Right lung (tissue), 10 donors: ENCODE measurements at places on chromosomes 2 and 18. TPM values are rescaled to one million over a fixed set of nuclear protein-coding genes. Genes with fewer than 3 reads are reported as not detected.
A peak's percentile ranks its signal among the peaks of the same experiment; 100 is the strongest.

GRCh38 chr2:3769766-3770165 is 66.4 kb downstream of the DCDC2C start:
- no peak for DNase-seq

DNA sequence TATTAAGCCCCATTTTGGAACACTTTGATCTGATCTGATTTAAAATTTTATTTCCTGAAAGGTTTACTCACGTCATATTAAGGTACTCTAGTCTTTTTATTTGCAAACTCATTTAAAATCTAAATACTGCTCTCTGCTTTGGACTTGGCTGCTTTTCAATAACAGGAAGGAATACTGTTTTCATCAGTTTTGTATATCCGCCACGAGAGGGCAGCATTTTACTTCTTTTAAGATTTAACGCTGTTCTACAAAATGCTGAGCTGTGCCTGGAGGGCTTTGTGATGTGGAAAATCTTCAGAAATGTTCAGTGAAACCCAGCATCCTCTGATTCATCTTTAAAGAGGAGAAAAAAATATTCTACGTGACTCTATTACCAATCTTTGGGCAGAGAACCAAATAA is 37.5 kb upstream of the SLC38A11 start:
- DNase-seq = peak; percentile 71

- DNase-seq = no peak
Measured at GRCh38 chr2:201639205-201639604, 4.1 kb downstream of the TMEM237 start.

DNA sequence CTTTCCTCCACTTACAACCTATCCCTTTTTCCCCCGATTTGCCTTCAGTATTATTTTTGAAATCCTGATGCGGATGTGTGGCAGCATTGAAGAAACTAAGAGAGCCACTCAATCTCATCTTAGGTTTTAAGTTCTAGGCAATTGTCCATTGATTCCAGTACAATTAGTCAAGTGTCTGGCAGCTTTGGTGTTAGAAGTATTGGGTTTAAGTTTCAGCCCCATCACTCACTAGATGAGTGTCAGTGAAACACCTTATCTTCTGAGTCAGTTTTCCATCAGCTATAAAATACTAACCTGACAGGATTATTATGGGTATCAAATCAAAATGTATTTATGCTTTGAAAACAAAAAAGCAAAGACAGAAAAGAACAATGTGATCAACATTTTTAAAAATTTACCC is 16.8 kb upstream of the CUL3 start:
- no peak for DNase-seq

- DNase-seq = no peak
Measured at GRCh38 chr2:134272806-134273205, 18.9 kb downstream of the MGAT5 start.

- DNase-seq = no peak
Measured at GRCh38 chr2:27807476-27807875, 36.0 kb downstream of the MRPL33 start.

- no peak for DNase-seq
Measured at GRCh38 chr18:42706618-42707017, 408.9 kb downstream of the RIT2 start.

- DNase-seq = no peak
Measured at GRCh38 chr18:63909870-63910269, 2.1 kb downstream of the SERPINB10 start.

DNA sequence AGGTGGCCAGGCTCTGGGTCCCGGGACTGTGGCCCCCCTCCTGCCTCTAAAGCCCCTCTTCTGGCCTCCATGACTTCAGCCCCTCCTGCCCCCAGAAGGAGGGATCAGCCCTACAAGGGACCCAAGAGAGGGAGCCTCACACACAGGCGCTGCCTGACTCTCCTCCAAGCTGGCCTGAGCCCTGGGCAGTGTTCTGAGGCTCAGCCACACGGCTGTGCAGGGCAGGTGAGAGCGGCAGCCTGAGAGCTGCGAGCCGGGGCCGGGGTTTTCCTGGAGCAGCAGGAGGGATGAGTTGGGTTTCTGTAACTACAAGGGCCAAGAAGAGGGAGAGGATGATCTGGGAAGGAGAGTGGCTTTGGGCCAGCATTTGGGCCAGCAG is 70.1 kb downstream of the HPCAL1 start:
- DNase-seq = no peak

DNA sequence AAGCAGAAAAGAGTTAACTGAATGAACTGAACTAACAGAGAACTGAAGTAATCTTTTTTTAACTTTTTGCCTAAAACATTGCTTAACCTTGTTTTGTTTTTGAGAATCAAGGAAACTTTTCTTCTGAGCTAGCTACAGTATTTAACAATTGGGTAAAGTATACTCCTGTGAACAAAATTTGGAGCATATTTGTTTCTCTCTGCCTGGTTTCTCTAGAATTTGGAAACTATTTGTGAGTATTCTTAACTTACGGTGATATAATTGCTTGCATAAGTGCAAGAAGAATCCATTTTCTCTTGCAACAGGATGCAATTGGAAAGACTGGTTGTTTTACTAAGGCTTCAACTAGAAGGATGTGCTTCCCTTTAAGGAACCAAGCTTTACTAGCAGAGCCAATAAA is 65.9 kb upstream of the FAM98A start:
- DNase-seq = no peak

GRCh38 chr2:6394276-6394675 is 471.4 kb downstream of the CMPK2 start:
- DNase-seq = no peak

- DNase-seq = no peak
Measured at GRCh38 chr18:29436459-29436858, 1259.5 kb upstream of the CDH2 start.

GRCh38 chr2:49129034-49129433 is 25.3 kb downstream of the FSHR start:
- DNase-seq = no peak

DNA sequence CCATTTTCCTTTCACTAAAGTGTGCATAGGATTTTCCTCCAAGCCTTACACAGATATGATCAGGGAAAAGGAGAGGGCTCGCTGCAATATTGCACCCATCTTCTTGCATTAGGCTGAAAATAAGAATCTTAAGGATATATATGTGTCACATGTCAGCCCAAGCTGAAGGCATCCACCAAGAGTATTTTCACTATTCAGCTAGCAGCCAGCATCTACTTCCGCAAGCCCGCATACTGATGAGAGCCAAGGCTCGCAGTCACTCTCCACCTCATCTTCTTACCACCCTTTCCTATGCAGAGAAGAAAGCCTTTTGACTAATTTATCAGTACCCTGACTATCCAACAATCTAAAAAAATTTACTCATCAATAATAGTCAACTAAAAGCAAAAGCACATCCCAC is 6.1 kb downstream of the TMEM163 start:
- no peak for DNase-seq

DNA sequence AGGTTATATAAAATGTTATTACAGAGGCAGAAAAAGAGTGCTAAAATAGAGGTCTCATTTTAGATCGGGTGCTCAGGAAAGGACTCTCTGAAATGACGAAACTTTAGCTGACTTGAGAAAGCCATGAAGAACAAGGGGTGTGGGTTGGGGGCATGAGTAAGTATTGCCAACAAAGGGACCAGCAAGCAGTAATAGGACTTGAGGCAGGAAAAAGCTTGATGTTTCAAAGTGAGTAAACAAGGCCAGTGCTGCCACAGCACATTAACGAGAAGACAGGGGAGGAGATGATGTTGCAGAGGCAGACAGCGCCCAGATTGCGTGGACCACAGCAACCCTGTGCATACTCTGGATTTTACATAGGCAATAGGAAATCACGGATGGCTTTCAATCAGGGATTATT is 318.8 kb downstream of the ZEB2 start:
- no peak for DNase-seq

DNA sequence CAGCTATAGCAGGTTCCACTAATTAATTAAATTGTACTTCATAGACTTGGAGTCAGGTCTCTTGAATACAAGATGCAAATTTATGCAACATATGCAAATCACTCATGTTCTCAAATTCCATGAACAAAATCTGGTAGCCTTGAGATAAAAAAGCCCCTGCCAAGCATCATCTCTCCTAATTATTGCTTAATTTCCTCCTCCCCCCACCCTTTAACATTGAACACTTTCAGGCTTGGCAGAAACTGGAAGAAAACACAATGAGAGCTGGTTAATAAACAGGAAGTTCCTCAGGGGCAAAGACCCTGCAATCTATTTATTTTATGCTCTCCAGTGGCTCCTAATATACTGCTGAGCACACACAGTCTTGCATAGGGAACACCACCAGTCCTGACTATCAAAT is 35.6 kb upstream of the ACVR1 start:
- DNase-seq = no peak

DNA sequence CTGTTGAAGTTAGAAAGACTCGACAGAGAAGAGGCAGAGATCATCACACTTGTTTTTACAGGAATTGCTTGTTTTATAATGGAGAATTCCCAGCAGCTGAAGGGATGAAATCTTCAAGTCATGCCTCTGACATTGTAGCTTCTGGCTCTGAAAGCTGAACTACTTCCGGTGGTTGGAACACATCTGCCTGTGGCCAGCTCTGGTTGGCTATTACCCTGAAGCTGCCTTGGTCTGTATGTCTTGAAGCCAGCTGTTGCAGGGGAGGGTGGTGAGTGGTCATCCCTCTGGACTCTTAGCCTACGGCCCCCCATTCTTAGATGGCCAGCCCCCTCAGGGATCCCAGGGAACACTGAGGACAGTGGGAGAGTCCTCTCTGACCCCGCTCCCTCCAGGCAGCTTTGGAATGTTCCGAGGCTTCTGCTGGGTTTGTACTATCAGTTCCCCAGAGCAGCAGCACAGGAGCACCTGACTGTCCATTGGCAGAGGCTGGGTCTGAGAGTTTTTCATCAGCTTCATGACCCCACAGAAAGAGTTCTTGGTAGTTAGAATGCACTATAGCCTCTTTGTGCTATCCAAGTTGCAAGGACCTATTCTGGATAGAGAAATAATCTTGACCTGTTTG is 87.4 kb upstream of the CAPN13 start:
- no peak for DNase-seq

DNA sequence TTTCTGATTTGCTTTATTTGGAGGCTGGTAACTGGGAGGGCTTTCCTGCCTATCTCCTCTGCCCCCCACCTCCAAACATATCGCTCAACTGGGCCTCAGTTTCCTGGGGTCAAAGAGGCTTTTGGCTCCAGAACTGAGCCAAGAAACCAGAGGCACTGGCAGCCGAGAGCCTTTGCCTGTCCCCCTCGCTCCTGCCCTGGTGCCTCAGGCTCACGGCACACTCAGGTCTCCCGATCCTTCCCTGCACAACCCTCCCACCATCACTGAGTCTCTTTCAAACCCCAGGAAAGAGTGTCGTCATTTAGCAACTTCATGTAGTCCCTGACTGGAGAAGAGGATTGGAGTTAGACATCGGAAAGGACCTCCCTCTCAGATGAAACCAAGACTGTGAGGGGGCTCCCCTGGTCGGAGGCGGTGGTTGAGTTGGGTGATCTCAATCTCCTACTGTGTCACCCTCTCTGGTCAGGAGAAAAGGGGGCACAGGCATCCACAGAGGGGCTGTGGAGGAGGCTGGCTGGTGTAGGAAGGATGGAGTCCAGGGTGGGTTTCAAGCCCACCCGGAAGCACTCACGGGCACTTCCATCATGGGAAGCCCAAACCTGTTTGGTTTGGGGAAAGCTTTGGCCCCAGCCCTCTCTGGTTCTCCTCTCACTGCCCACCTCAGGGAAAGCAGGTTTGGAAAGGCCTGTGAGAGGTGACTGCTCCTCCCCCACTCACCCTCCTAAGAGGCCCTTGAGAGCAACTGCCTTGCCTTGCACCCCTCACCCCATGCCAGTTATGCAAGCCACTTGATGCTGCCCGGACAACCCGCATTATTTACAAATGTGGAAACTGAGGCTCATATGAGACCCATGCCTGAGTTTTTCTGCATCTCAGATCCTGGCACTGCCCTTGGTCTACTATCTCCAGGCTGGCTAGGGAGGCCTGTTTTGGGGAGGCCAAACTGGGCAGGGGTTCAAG is 62.3 kb downstream of the TNS1 start:
- no peak for DNase-seq

DNA sequence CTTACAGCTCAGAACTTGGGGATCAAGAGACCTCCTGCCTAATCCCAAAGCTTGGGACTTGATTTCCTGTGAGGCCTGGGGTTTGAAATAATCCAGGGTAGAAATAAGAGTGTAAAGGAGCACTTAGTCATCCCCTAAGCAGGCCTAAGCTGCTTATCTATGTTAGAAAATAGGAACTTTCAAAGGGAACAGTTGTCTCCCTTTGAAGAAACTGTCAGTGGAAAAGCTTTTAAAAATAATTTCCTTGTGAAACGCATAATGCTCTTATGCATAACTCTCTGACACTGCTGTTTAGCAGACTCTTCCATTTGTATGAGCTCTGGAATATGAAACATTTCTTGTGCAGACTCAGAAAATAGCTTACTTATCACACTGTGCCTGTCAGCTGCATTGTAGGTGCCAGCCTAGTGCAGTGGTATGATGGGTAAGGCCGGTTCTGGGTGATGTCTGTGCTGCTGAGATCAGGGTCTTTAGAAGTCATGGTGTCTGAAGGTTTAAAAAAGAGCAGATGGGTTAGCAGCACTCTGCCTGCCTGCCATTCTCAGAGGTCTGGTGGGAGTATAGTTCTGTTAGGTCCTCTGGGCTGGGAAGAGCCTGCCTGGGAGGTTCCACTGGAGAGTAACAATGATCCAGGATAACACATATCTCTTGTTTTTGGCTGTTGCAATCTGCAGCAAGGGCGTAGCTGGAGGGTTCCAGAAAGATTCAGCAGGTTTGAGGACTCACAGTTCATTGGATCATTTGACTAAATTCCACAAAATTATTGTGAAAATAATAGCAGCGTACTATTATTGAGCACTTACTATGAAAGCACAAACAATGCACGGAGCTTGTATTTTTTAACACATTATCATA is 283.2 kb upstream of the MEX3C start:
- no peak for DNase-seq

SKOR2 gene
- not detected for polyA plus RNA-seq

CEBPZOS gene
- polyA plus RNA-seq = 62.6 TPM

HOXD12 gene
- polyA plus RNA-seq = not detected

RAPGEF4 gene
- 12.6 TPM for polyA plus RNA-seq

L3MBTL4 gene
- polyA plus RNA-seq = 7.1 TPM

GULP1 gene
- polyA plus RNA-seq = 108 TPM

PAX3 gene
- not detected for polyA plus RNA-seq

C1GALT1C1L gene
- 2.8 TPM for polyA plus RNA-seq

INO80B gene
- 37.0 TPM for polyA plus RNA-seq

DGUOK gene
- 56.5 TPM for polyA plus RNA-seq

COBLL1 gene
- 14.6 TPM for polyA plus RNA-seq

RFX8 gene
- 1.1 TPM for polyA plus RNA-seq
